OCI-M1 (cell line): ENCODE measurements at places on chromosomes 11 and 22.

- no peak for DNase-seq
These were observed 258.8 kb downstream of the SOX6 start for GRCh38 chr11:16097543-16097942.

- no peak for DNase-seq
These were observed 64.2 kb downstream of the RASSF10 start for GRCh38 chr11:13073119-13073981.

DNA sequence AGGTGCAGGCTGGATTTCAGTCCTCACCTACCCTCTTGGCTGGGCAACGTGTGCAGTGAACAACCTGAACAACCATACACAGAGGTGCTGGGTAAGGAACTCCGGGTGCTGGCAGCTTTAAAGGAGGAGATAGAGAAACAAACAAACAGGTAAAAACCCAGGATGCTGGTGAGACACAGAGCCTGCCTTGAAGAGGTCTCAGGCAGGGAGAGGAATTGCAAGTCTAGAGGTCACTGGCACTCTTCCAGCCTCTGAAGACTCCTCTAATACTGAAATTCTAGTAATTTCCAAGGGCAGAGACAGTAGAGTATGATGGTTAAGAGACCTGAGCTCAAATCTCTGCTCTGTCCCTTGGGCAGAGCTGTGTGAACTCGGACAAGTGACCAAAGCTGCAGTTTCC lies 192.5 kb downstream of the CEP164 start:
- no peak for DNase-seq

- DNase-seq: no peak
These were observed 47.0 kb downstream of the STIM1 start for GRCh38 chr11:3902441-3902840.

GRCh38 chr11:69958308-69958707 lies 119.8 kb upstream of the ANO1 start:
- peak; percentile 58 for DNase-seq

DNA sequence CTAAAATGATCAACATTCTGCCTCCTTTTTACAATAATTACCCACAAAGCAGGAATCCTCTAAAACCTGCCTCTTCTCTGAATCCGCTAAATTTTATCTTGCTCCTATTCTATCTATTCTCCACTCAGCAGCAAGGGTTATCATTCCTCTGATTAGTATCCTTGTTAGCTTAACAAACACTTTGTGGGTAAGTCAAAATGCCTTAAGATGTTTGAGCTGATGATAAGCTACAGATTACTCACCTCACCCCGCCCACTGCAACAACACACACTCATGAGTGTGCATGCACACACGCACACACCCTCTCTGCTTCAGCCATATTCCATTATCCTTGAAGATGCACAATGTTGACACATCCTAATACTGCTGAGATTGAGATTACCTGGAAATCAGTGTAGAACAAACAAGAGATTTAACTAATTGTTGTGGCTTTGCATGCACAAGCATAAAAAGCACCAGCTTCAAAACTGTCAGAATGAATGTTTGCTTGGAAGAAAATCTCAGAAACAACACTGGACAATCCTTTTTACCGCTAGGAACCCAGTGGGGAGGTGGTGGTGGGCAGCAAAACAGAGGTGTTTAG lies 130.9 kb downstream of the BBOX1 start:
- no peak for DNase-seq

GRCh38 chr11:46162700-46163099 lies 41.4 kb upstream of the PHF21A start:
- no peak for DNase-seq

DNA sequence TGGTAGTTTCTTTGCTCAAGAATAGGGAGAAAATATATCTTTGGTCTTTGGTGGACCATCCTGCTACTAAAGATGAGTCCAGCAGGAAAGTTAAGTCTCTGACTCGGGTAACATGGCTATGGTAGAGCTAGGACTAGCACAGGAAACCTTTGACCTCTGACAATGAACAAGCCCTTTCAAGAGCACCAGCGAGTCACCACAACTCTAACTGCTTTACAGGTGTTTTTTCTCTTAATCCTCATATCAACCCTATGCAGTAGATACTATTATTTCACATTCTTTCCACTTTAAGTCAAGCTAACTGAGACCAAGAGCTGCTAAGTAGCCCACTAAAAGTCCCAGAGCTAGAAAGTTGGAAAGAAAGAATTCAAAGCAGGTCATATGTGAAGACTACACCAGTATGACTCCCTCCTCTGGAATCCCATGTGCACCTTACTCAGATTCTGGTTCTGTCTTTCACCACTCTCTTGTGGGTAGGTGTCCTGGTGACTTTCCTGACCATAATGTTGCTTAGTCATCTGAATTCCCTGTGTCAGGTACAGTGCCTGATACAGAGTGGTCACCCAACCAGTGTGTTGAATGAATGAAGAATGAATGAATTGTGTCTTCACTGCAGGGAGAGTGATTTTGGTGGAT lies 53.8 kb upstream of the ME3 start:
- DNase-seq: no peak
